ENCODE measurements at places on chromosomes 3 and 15. TPM values are rescaled to one million over a fixed set of nuclear protein-coding genes. Genes with fewer than 3 reads are reported as not detected.

The CYP8B1 gene
- total RNA-seq: not detected

The SLC25A36 gene
- 129 TPM for total RNA-seq

- H3K27ac ChIP-seq: no peak overlapping the region
- H3K4me1 ChIP-seq: peaks cover 16% of the 10 kb centered on the region
- H3K4me3 ChIP-seq: no peak overlapping the region
- DNase-seq: no peak
- H3K27me3 ChIP-seq: no peaks in the 10 kb centered on the region
Measured at GRCh38 chr15:58213587-58214338, 75.6 kb downstream of the AQP9 start.

DNA sequence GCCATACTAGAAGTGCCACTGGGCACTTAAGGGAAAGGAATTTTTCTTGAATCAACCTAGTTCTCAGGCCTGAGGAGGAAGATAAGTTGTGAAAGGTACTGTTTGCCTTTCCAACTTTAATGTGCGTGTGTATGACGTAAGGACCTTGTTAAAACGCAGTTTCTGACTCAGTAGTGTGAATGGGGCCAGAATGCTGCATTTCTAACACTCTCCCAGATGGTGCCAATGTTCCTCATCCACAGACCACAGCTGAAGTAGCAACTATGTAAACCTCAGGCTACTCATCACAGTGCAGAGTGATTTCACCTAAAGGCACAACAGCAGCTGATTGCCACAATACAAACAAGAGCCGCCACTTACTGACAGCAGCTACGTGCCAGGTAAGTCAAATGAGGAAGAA lies 103.6 kb downstream of the OTOL1 start:
- H3K4me3 ChIP-seq: no peak overlapping the region
- H3K4me1 ChIP-seq: no peaks in the 10 kb centered on the region
- H3K36me3 ChIP-seq: no peaks in the 10 kb centered on the region
- no peaks in the 10 kb centered on the region for H3K27me3 ChIP-seq

- no peaks in the 10 kb centered on the region for H3K4me1 ChIP-seq
- no peaks in the 10 kb centered on the region for H3K27me3 ChIP-seq
- H3K27ac ChIP-seq: no peak overlapping the region
- DNase-seq: no peak
Measured at GRCh38 chr3:135018149-135018923, 223.3 kb downstream of the EPHB1 start.

DNA sequence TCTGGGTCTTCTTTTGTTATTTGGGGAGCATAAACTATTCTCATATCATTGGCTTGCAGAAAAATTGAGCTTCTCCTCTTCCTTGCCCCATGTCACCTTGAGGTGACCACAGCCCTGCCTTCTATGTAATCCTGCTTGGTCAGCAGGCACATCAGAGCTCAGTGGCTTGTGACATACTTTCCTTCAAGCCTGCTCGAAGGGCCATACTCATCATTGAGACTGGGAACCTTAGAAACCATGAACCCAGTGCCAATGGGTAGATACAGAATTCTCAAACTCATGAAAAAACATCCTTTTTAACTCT lies 3.7 kb upstream of the CCR2 start:
- H3K36me3 ChIP-seq: no peaks in the 10 kb centered on the region
- peaks cover 6% of the 10 kb centered on the region for H3K4me1 ChIP-seq
- H3K27me3 ChIP-seq: no peaks in the 10 kb centered on the region
- no peak for DNase-seq
- no peak overlapping the region for H3K4me3 ChIP-seq

- no peaks in the 10 kb centered on the region for H3K36me3 ChIP-seq
- no peaks in the 10 kb centered on the region for H3K27me3 ChIP-seq
- no peak overlapping the region for H3K27ac ChIP-seq
- no peak for DNase-seq
Measured at GRCh38 chr3:66592016-66592761, 91.4 kb upstream of the LRIG1 start.

- no peak for DNase-seq
- no peak overlapping the region for H3K27ac ChIP-seq
- H3K4me1 ChIP-seq: no peaks in the 10 kb centered on the region
- no peak overlapping the region for H3K4me3 ChIP-seq
- H3K27me3 ChIP-seq: no peaks in the 10 kb centered on the region
Measured at GRCh38 chr15:85284497-85284896, 95.9 kb upstream of the AKAP13 start.

- no peak for DNase-seq
Measured at GRCh38 chr3:17942856-17943255, 200.4 kb upstream of the TBC1D5 start.

- no peak for DNase-seq
- H3K4me1 ChIP-seq: no peaks in the 10 kb centered on the region
- no peaks in the 10 kb centered on the region for H3K27me3 ChIP-seq
- no peak overlapping the region for H3K27ac ChIP-seq
Measured at GRCh38 chr3:77271306-77271705, 231.4 kb downstream of the ROBO2 start.

DNA sequence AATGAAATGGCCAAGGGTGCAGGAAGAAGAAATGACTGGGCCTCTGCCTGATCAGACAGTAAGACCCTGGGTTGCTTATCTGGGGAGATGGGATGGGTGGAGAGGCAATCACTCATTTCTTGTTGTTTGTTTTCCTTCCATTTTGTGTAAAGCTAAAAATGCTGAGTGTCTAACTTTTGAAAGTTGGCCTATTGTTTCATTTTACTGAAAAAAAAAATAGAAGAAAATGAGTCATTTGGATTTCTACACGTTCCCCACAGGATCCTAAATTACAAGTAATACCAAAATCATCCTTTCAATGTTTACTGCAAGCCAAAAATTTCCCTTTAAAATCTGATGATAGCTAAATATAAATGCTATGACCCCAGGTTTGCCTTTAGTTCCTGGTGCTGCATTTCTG lies 30.6 kb downstream of the PTX3 start:
- H3K27me3 ChIP-seq: no peaks in the 10 kb centered on the region
- H3K4me3 ChIP-seq: no peak overlapping the region
- no peak overlapping the region for H3K27ac ChIP-seq
- no peak for DNase-seq
- no peaks in the 10 kb centered on the region for H3K36me3 ChIP-seq

Measured in tibial nerve (tissue), 4 donors.